ENCODE measurements at places on chromosomes 12 and 14.

- no peak overlapping the region for H3K4me3 ChIP-seq
- H3K36me3 ChIP-seq = no peaks in the 10 kb centered on the region
- no peak overlapping the region for H3K27ac ChIP-seq
- H3K27me3 ChIP-seq = no peaks in the 10 kb centered on the region
Measured at GRCh38 chr12:31853977-31854376, 105.2 kb upstream of the RESF1 start.

- no peak overlapping the region for H3K27ac ChIP-seq
- H3K4me3 ChIP-seq = no peak overlapping the region
Measured at GRCh38 chr14:24895243-24895583, 154.7 kb downstream of the STXBP6 start.

GRCh38 chr14:22070119-22070982 lies 396.7 kb upstream of the OR4E1 start:
- peaks cover 42% of the 10 kb centered on the region for H3K4me1 ChIP-seq
- peaks cover 5% of the 10 kb centered on the region for H3K36me3 ChIP-seq
- H3K27me3 ChIP-seq = no peaks in the 10 kb centered on the region
- DNase-seq = peak; percentile 94

DNA sequence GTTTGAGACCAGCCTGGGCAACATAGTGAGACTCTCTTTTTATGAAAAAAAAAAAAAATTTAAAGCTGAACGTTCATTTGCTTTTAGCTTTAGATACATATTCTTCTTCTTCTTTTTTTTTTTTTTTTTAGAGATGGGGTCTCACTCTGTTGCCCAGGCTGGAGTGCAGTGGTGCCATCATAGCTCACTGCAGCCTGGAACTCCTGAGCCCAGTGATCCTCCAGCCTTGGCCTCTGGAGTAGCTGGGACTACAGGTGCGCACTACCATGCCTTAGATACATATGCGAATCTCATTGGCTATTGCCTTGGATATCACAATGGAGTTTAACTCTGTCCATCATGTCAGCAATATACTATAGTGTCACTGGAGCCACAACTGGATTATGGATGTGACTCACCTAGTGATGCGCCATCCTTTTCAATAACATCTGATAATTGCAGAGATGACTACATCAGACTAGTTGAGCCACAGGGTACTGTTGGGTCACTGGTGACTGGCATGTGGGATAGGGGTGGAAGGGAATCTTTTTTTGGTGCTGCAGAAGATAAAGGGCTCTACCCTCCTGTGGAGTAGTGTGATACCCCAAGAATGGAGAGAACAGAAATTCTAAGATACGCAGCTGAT lies 2.7 kb upstream of the ADIPOR2 start:
- H3K36me3 ChIP-seq = no peaks in the 10 kb centered on the region
- no peak overlapping the region for H3K27ac ChIP-seq
- no peak overlapping the region for H3K4me3 ChIP-seq
- no peaks in the 10 kb centered on the region for H3K27me3 ChIP-seq
- DNase-seq = no peak
- peaks cover 2% of the 10 kb centered on the region for H3K4me1 ChIP-seq

GRCh38 chr14:101336183-101336582 lies 225.1 kb upstream of the DIO3 start:
- H3K27ac ChIP-seq = no peak overlapping the region
- no peaks in the 10 kb centered on the region for H3K27me3 ChIP-seq
- DNase-seq = no peak
- H3K4me1 ChIP-seq = no peaks in the 10 kb centered on the region
- no peaks in the 10 kb centered on the region for H3K36me3 ChIP-seq

DNA sequence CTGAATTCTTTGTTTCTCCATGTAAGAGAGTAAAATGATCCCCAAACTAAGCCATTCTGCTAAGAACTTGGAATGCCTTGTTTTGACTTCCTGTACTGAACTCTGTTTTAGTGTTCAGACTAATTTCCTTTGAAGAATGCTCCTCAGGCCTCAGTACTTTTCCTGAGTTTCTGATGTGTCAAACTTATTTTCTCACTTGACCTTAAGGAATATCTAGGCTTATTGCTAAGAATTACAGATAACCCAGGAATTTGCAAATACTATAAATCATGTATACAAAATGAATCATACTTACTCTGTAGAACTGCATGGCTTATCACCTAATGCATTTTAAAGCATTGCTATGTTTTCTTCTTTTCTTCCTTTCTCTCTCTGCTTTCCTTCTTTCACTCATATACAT lies 93.1 kb upstream of the PKP2 start:
- H3K27me3 ChIP-seq = no peaks in the 10 kb centered on the region
- H3K4me3 ChIP-seq = no peak overlapping the region
- no peak overlapping the region for H3K27ac ChIP-seq
- no peak for DNase-seq
- H3K4me1 ChIP-seq = no peaks in the 10 kb centered on the region
- H3K36me3 ChIP-seq = no peaks in the 10 kb centered on the region

GRCh38 chr12:102959391-102959790 lies 1.9 kb downstream of the ASCL1 start:
- H3K27me3 ChIP-seq = peaks cover 81% of the 10 kb centered on the region
- DNase-seq = no peak
- H3K4me1 ChIP-seq = no peaks in the 10 kb centered on the region
- H3K36me3 ChIP-seq = no peaks in the 10 kb centered on the region
- H3K27ac ChIP-seq = no peak overlapping the region

- H3K27ac ChIP-seq = no peak overlapping the region
- H3K4me3 ChIP-seq = no peak overlapping the region
- H3K4me1 ChIP-seq = no peaks in the 10 kb centered on the region
Measured at GRCh38 chr12:71768900-71769299, 14.2 kb downstream of the RAB21 start.

- H3K4me1 ChIP-seq = no peaks in the 10 kb centered on the region
- no peak for DNase-seq
- H3K4me3 ChIP-seq = no peak overlapping the region
- H3K27ac ChIP-seq = no peak overlapping the region
- no peaks in the 10 kb centered on the region for H3K36me3 ChIP-seq
Measured at GRCh38 chr14:81625343-81625742, 91.7 kb upstream of the SEL1L start.

GRCh38 chr14:76550534-76550933 lies 174.6 kb downstream of the ESRRB start:
- no peak overlapping the region for H3K4me3 ChIP-seq
- H3K4me1 ChIP-seq = peaks cover 3% of the 10 kb centered on the region
- H3K27ac ChIP-seq = no peak overlapping the region
- H3K27me3 ChIP-seq = no peaks in the 10 kb centered on the region

- no peak overlapping the region for H3K4me3 ChIP-seq
- no peaks in the 10 kb centered on the region for H3K36me3 ChIP-seq
- no peak overlapping the region for H3K27ac ChIP-seq
- no peaks in the 10 kb centered on the region for H3K27me3 ChIP-seq
- no peaks in the 10 kb centered on the region for H3K4me1 ChIP-seq
Measured at GRCh38 chr14:26856876-26857518, 259.2 kb upstream of the NOVA1 start.

- no peak for DNase-seq
- H3K4me3 ChIP-seq = no peak overlapping the region
- no peaks in the 10 kb centered on the region for H3K27me3 ChIP-seq
- H3K36me3 ChIP-seq = no peaks in the 10 kb centered on the region
Measured at GRCh38 chr12:127809275-127809674, 457.7 kb upstream of the TMEM132C start.

DNA sequence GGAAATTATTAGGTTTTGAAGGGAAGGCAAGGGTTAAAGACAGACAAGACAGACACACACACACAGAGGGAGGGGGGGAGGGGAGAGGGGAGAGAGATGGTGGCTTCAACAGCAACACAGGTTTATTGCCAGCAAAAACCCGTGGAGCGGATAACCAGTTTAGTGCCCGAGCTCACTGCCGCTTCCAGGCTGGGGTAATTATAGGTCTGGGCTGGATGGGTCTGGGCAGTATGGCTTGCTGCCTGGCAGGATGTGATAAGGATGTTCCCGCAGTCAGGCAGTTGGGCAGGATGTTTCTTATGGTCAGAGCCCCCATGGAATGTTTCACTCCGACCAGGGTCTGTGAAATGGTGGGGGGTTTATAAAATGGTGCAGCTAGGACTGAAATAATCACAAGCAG lies 4.4 kb upstream of the TDRD9 start:
- H3K4me3 ChIP-seq = no peak overlapping the region
- no peak for DNase-seq
- no peak overlapping the region for H3K27ac ChIP-seq
- H3K27me3 ChIP-seq = peaks cover 3% of the 10 kb centered on the region

GRCh38 chr12:117069101-117069797 lies 30.0 kb downstream of the TESC start:
- H3K27me3 ChIP-seq = no peaks in the 10 kb centered on the region
- H3K4me3 ChIP-seq = no peak overlapping the region
- peaks cover 22% of the 10 kb centered on the region for H3K4me1 ChIP-seq
- no peak for DNase-seq

DNA sequence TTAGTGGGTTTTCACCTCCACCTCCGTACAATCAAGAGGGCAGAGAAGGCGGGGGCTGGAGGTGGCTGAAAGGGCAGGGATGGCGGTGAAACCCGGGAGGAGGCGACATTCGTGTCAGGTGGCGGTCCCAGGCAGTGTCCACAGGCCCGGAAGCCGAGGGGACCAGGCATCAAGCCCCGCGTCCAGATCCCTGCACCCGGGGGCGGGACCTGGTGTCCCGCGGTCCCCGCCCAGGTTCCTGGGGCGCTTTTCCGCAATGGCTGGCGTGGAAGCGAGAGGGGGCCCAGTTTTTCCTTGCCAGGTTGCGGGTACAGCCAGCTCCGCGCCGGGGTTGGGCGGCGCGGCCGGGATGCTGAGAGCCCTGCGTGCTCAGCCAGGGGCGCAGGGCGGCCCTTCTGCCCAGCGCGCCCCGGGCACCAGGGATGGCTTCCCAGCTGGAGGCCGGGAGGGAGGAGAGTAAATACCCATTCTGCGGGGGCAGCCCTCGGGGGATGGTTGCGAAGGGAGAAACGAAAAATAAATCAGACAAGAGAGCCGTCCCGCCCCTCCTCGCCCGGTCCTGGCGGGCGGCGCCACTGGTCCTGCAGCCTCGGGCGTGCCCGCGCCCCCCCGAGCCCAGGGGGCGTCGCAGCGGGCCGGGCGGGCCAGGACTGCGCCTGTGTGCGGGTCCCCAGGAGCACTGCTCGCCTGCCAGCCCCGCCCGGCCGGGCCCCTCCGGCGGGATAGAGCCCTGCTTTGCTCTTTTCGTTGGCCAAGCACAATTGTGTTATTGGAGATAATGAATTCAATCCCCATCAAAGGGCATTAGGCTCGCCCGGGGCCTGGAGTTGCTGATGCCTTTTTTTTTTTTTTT lies 11.5 kb downstream of the FOXA1 start:
- no peak overlapping the region for H3K27ac ChIP-seq
- peaks cover 48% of the 10 kb centered on the region for H3K27me3 ChIP-seq
- H3K4me1 ChIP-seq = no peaks in the 10 kb centered on the region
- H3K4me3 ChIP-seq = no peak overlapping the region
- no peaks in the 10 kb centered on the region for H3K36me3 ChIP-seq

- DNase-seq = no peak
- H3K27ac ChIP-seq = peak overlapping the region; percentile 65
- no peaks in the 10 kb centered on the region for H3K36me3 ChIP-seq
- no peak overlapping the region for H3K4me3 ChIP-seq
- H3K4me1 ChIP-seq = no peaks in the 10 kb centered on the region
- no peaks in the 10 kb centered on the region for H3K27me3 ChIP-seq
Measured at GRCh38 chr14:32702562-32702961, 236.1 kb upstream of the NPAS3 start.

GRCh38 chr14:61861320-61861865 lies 99.2 kb downstream of the SNAPC1 start:
- H3K27me3 ChIP-seq = no peaks in the 10 kb centered on the region
- H3K27ac ChIP-seq = no peak overlapping the region
- H3K4me1 ChIP-seq = no peaks in the 10 kb centered on the region
- no peak for DNase-seq
- no peak overlapping the region for H3K4me3 ChIP-seq

- no peaks in the 10 kb centered on the region for H3K27me3 ChIP-seq
- no peak for DNase-seq
- H3K4me3 ChIP-seq = no peak overlapping the region
- H3K36me3 ChIP-seq = no peaks in the 10 kb centered on the region
- H3K4me1 ChIP-seq = no peaks in the 10 kb centered on the region
Measured at GRCh38 chr12:5267603-5268423, 164.1 kb upstream of the NTF3 start.

DNA sequence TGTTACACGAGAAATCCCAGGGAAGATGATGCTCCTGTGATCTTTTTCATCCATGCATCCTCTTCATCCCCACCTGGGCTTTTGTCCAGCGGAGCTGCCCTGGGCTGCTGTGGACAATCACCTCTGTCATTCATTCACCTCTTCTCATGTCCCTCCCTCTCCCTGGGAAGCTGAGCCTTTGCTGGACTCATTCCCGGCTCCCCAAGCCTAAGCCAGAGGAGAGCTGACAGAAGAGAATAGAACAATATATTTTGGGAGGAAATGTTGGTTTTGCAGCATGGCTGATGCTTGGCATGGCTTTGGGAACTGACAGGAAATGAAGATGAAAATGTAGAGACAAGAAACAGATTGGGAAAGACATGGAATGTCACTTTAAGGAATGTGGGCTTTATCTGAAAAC lies 177.4 kb downstream of the DICER1 start:
- H3K27me3 ChIP-seq = no peaks in the 10 kb centered on the region
- H3K36me3 ChIP-seq = no peaks in the 10 kb centered on the region
- H3K4me3 ChIP-seq = no peak overlapping the region

GRCh38 chr14:50085570-50086320 lies 30.6 kb downstream of the VCPKMT start:
- H3K4me3 ChIP-seq = no peak overlapping the region
- no peaks in the 10 kb centered on the region for H3K27me3 ChIP-seq
- no peak for DNase-seq
- H3K27ac ChIP-seq = peak overlapping the region; percentile 13
- no peaks in the 10 kb centered on the region for H3K36me3 ChIP-seq

- no peaks in the 10 kb centered on the region for H3K27me3 ChIP-seq
- no peak overlapping the region for H3K4me3 ChIP-seq
- no peak for DNase-seq
Measured at GRCh38 chr14:99910337-99911309, 117.4 kb downstream of the EML1 start.

GRCh38 chr12:27221625-27222387 lies 22.3 kb upstream of the STK38L start:
- no peaks in the 10 kb centered on the region for H3K36me3 ChIP-seq
- DNase-seq = no peak
- no peak overlapping the region for H3K27ac ChIP-seq

DNA sequence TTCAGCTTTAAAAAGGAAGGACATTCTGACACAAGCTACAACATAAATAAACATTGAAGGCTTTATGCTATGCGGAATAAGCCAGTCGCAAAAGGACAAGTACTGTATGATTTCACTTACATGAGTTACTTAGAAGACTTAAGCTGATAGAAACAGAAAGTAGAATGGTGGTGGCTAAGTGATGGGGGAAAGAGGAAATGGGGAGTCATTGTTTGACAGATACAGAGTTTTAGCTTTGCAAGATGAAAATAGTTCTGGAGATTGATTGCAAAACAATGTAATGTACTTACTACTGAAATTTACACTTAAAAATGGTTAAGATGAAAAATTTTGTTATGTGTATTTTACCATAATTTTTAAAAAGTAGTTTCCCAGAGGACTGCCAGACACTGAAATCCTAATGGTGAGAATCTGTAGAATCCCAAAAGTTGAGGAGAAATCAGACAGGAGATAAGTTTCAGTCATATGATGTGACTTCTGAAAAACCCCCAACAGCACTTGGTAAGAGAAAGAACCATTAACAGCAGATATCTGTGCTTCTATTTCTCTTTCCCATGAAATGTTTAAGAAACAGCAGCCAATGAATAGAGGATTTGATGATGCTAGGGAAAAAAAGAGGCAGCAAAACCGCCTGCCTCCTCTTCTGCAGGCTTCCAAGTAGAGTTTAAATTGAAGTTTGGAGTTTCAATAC lies 16.6 kb upstream of the CLEC2A start:
- no peak for DNase-seq
- H3K36me3 ChIP-seq = no peaks in the 10 kb centered on the region
- no peaks in the 10 kb centered on the region for H3K27me3 ChIP-seq
- H3K4me3 ChIP-seq = no peak overlapping the region
